MCF 10A (cell line): ENCODE measurements at places on chromosomes 7 and 10. TPM values are rescaled to one million over a fixed set of nuclear protein-coding genes. Genes with fewer than 3 reads are reported as not detected.

NYAP1 gene
- 0.21 TPM in 1 of 2 replicates, not detected in the other for total RNA-seq

SLC18A3 gene
- not detected in 2 replicates for total RNA-seq

LIPM gene
- not detected in 2 replicates for total RNA-seq

DPYSL4 gene
- 0.21 TPM in 1 of 2 replicates, not detected in the other for total RNA-seq

MLXIPL gene
- total RNA-seq, result 1.5 TPM in 1 of 2 replicates, not detected in the other

FAM25A gene
- total RNA-seq, result not detected in 2 replicates

BCCIP gene
- 70.8 and 88.2 TPM in 2 replicates for total RNA-seq

WNT8B gene
- total RNA-seq, result not detected in 2 replicates

MSMB gene
- not detected in 2 replicates for total RNA-seq

- DNase-seq, result peak; percentile 44
Observed at GRCh38 chr7:73896454-73896853, 35.5 kb downstream of the TMEM270 start.

DNA sequence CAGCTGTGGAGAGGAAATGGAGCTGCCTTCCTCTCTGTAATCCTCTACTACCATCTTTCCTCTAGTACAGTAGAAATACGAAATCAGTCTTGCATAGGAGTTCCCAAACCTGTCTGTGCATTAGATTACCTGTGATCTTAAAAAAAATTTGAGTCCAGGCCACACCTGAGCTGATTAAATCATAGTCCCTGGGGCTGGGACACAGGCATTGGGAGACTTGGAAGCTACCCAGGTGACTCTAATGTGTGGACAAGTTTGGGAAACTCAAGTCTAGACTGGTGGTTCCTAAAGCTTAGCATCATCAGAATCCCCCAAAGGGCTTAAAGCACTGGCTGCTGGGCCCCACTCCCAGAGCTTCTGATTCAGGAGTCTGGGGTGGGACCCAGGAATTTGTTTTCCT lies 152.7 kb upstream of the GLI3 start:
- DNase-seq, result peak; percentile 5

GRCh38 chr10:57341294-57341693 lies 926.4 kb downstream of the IPMK start:
- DNase-seq, result no peak

GRCh38 chr10:32650246-32650655 lies 204.3 kb downstream of the CCDC7 start:
- peak; percentile 22 for DNase-seq

DNA sequence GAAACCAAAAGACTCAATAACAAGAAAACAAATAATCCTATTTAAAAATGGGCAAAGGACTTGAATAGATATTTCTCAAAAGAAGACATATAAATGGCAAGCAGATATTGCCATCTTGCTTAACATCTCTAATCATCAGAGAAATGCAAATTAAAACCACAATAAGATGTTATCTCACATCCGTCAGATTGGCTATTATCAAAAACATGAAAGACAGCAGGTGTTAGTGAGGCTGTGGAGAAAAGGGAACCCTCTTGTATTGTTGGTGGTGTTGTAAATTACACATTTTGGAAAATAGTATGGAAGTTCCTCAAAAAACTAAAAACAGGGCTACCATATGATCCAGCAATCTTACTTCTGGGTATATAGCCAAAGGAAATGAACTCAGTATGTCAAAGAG lies 25.7 kb downstream of the OPALIN start:
- no peak for DNase-seq

DNA sequence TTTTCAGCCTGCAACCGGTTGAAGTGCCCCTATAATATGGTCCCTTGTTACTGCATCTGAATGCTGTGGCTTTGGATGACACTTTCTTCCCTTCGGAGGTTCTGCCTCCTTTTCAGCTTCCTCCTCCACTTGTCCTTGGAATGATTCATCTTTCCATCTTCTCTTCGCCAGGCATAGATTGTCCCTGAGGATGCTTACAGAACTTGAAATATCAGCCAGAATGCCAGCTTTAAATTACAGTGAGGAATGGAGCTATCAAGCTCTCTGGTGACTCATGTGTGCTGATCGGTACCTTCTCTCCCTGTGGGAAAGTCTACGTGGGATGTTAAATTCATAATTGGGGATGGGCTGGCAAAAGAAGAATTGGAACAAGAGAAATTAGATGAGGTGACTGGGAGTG lies 45.9 kb upstream of the PDK4 start:
- DNase-seq, result no peak

DNA sequence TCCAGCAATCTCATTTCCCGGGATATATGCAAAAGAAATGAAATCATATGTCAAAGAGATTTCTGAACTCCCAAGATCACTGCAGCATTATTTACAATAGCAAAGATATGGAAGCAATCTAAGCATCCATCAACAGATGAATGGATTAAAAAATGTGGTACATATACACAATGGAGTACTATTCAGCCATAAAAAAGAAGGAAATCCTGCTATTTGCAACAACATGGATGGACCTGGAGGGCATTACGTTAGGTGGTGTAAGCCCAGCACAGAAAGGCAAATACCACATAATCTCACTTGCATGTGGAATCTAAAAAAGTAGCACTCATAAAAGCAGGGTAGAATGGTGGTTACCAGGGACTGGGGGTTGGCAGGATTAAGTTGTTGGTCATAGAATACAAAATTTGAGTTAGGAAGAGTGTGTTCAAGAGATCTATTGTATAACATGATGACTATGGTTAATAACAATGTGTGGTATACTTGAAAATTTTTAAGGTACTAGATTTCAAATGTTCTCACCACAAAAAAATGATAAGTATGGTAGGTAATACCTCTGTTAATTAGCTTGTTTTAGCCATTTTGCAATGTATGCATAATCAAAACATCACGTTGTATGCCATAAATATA lies 32.9 kb upstream of the EIF5AL1 start:
- no peak for DNase-seq

GRCh38 chr10:85874208-85874607 lies 492.4 kb downstream of the GRID1 start:
- DNase-seq, result no peak

GRCh38 chr10:127563718-127564553 lies 14.8 kb downstream of the NPS start:
- DNase-seq, result peak; percentile 56

DNA sequence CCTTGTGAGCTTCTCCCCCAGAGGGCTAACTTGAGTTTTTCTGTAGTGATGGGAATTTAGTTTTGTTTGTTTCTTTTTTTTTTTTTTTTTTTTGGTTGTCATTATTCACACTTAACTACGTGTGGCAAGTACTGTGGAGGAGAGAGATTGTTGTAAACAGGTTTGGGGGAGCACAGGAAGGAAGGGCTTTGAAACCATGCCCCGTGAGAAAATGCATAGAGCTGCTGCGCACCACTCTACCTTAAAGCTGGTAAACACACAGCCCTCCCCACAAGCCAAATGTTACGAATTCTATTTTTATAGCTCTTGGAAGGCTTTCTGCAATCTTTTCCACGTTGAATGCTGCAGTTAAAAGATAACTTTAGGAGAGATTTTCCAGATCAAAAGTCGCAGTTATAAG lies 76.2 kb downstream of the ZNF22 start:
- DNase-seq, result no peak

DNA sequence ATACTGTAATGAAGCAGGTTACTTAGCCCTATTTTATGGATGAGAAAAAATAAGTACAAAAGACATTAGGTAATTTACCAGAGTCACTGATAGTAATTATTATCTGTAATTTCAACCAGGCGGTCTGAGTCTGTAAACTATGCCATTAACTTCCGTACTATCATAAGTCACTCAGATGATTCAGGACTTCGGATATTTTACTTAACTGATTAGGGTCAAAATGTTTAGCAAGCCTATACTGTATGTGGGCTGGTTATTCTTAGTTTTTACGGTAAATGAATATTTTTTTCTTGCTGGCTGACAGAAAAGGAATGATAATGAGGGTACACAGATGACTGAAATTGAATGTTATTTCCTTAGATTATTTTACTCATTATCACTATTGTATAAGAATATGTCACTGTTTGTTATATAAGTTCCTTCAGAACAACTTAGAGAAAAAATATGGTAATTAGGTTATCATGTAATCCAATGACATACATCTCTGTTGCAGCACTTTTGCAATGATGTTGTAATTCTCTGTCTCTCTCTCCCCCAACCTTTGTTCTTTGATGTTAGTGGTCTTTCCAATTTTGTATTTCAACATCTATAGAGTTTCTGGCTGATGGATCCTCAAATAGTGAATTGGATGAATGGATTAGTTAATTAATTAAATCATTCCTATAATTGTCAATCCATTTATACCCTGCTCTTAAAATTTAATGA lies 165.6 kb downstream of the ZEB1 start:
- no peak for DNase-seq

GRCh38 chr10:70602665-70603448 lies at the start of gene PRF1:
TSS of gene PRF1 (minus strand) at chr10:70602741. CDS start at chr10:70600902, 1,839 bp downstream.
- DNase-seq, result no peak

GRCh38 chr7:112084520-112084971 lies 121.7 kb downstream of the DOCK4 start:
- DNase-seq, result no peak

DNA sequence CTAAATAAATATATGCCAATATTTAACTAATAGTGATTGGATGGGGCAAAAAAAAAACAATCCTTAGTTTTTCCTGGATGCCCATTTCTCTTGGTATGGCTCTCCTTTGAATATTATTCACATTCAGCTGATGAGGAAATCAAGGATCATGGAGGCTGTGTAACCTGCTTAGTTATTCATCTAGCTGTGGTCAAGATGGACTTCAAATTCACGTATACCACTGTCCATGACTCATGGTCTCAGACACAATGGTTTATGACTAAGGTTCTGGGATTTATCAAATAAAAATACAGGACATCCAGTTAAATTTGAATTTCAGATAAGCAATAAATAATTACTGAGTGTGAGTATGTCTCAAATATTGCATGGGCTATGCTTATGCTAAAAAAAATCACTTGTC lies 191.5 kb upstream of the CELF2 start:
- DNase-seq, result peak; percentile 66

- DNase-seq, result no peak
Observed at GRCh38 chr10:725786-726185, 36.3 kb upstream of the DIP2C start.

- no peak for DNase-seq
Observed at GRCh38 chr10:6842722-6843121, 262.6 kb upstream of the PRKCQ start.

- no peak for DNase-seq
Observed at GRCh38 chr7:149297034-149297755, 35.2 kb downstream of the ZNF783 start.

- DNase-seq, result no peak
Observed at GRCh38 chr10:3892440-3893425, 107.7 kb upstream of the KLF6 start.

- DNase-seq, result no peak
Observed at GRCh38 chr7:70346844-70347462, 748.7 kb downstream of the AUTS2 start.

GRCh38 chr7:37027557-37028341 lies 303.5 kb upstream of the AOAH start:
- peak; percentile 16 for DNase-seq

DNA sequence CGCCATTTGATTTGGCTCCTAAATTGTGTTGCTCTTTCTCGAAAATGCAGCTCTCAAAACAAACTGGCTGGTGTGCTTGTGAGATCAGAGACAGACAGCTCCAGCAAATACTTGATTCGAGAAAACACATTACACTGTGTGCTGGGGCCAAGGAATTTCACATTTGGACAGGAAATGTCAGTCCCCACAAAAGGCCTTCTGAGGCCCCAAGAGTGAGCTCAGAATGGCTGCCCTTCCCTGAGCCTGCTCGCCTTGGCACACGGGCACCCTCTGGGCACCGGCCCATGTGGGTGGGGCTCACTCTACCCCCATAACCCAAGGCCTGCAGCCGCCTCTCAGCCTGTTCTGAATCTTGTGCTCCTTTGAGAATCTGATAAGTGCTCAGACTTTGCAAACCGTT lies 13.9 kb upstream of the HSPA12A start:
- DNase-seq, result no peak

DNA sequence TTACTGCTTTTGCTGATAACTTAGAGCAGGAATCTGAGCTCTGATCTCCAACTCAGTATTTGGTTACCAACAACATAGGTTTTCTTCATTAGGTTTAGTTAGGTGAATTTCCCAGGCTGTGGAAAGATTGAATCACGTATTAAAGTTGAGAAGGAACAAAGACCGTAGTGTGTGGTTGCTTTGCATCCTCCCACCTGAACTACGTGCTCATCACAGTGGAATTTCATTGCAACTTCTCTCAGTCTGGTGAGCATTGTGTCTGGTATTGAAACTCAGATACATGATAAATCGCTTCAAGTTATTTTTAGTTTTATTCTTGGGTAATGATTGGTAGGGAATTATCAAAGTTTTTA lies 139.4 kb upstream of the AKR1E2 start:
- peak; percentile 64 for DNase-seq

DNA sequence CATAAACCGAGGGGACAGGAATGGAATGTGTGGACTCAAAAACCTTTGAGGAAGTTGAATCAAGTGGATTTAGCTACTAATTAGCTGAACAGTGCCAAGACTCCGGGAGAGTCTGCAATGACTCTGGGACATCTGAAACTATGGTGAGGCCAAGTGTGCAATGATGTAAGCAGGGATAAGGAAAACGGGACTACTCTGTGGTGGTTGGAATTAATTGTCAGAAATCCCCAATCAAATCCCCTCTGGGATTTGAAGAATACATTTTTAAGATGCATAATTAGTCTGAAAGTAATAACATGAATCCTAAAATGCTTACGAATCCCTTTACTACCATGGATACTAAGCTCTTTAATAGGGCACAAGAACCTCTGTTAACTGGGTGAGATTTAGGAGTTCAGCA lies 602.8 kb downstream of the NRG3 start:
- DNase-seq, result no peak

GRCh38 chr7:20742913-20743312 lies 43.8 kb downstream of the SP8 start:
- DNase-seq, result no peak
